Activated naive CD8-positive, alpha-beta T cell treated with anti-CD3 and anti-CD28 coated beads, Interleukin-2, amount 50 U/mL, for 16 hours (primary cell): ENCODE measurements at places on chromosomes 6 and 20.

DNA sequence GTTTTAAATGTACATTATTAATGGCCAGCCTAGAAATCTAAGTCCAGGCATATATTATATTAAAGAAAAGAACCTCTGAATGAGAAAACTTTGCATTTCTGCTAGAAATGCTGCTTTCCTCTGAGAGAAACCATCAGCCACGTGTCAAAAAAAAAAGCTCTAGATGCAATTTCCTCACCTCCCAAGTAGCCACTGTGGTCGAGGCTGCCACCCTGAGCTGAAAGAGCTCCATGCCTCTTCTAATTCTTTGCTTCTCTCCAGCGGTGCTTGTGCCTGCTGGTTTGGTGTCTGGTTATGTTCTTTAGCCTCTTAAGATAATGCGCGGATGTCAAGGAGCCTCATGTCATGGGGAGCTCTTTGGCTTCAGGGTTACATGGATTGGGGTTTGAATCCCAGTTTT, 316.0 kb downstream of the TFAP2C start:
- no peak for DNase-seq

DNA sequence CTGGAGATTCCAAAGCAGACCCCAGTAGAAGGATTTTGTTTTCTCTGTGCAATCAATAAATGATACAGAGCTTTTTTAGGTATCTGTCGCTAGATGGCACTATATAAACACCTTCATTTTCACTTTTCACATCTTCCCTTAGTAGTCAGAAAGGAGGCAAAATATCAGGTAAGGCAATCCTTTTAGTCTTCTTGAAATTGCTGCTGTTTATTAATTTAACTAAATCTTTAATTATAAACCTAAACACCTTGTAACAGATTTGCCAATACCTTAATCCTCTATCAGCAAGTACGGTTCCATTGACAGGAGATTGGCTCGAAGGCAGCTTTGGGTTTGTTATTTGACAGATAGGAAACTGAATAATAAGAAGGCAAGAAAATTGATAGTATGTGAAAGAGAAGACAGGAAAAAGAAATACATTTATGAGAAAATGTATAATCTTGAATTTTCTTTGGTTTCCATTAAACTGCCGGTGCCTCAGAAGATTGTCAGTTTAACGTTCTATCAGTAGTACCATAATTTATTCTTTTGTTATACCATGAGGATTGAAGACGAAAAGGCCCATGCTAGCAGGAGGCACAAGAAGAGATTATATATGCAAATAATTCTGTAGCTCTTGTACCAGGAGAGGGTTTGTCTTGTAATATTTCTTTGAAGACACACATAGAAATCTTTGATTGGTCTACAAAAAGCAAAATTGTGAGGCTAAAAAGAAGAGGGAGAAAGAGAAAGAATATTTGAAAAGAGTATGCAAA, 23.5 kb upstream of the IBTK start:
- no peak for DNase-seq

DNA sequence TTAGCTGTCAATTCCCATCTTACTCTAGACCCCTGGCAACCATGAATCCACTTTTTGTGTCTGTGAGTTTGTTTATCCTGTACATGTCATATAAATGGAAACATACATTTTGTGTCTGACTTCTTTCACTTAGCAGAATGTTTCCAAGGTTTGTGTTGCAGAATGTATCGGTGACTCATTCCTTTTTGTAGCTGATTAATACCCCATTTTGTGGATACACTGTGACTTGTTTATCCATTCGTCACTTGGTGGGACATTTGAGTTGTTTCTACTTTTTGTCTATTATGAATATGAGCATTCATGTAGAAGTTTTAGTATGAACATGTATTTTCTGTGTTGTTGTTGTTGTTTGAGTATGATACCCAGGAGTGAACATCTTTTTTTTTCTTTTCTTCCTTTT, 21.4 kb downstream of the CDYL start:
- DNase-seq: no peak

GRCh38 chr20:33697129-33697528, 10.9 kb upstream of the E2F1 start:
- no peak for DNase-seq

GRCh38 chr6:157724138-157724820, 98.8 kb upstream of the SNX9 start:
- no peak for DNase-seq

DNA sequence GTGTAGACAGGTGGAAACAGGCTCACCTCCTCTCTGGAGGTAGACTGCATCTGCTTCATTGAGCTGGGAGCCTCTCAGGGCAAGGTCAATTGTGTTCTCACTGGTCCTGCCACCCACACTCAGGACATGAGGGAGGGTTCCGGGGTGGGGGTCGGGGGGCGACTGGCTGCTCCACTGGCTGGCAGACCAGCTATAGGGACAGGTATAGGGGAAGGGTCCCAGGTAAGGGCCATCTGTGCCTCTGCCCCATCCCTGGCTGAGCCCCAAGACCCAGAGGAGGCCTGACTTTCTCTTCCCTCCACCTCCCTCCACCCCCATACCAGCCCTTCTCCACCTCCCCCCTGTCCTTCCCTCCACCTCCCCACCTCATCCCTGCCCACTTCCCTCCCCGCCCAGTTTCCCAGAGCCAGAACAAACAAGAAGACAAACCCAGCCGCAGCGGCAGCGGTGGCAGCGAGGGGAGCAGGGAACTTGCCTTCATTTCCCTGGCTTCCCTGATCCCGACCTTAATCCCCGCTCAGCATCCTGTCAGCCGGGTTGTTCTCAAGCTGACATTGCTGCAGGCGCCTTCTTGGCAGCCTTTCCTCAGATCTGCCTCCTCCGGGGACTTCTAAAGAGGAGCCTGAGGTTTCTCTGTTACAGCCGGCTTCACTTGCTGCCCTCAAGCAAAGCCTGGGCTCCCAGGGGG, 18.3 kb upstream of the FOXP4 start:
- DNase-seq: no peak

- DNase-seq: no peak
These were observed 9.8 kb downstream of the HLA-F start for GRCh38 chr6:29733057-29733456.
